ENCODE measurements at places on chromosomes 6 and 20.

- DNase-seq, result peak; percentile 26
Observed at GRCh38 chr20:38131588-38132121, 33.4 kb downstream of the TGM2 start.

GRCh38 chr6:91083211-91083610 lies 496.3 kb upstream of the MAP3K7 start:
- DNase-seq, result no peak

- no peak for DNase-seq
Observed at GRCh38 chr6:124463271-124463670, 499.0 kb upstream of the RNF217 start.

DNA sequence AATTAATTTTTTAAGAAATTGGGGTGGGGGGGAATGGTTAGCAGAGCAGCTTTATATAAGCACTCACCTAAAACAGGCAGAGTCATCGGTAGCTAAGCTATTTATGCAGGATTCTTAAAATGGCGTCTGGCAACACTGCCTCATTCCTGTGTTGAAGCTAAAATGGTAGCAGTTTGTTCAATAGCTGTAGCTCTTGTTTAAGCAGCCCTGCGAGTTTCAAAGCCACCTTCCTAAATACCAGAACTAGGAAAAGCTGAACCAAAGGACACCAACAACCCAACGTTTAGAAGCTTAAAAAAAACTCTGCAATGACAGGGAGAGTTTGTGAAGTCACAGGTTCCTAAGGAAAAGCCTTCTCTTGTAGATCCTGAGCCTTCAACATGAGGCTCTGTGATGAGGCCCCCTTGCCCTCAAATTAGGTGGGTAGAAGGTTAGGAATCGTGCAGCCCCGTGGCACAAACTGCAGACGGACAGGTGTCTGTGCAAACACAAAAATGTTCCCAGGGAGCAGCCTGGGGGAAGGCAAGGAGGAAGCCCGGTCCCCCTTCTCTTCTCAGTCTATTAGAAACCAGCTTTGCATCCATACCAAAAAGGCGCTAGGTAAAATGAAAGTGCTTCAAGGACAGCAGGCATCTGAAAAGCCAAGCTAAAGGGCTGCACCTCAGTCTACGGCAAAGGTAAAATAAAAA lies 4.7 kb downstream of the ZMYND8 start:
- DNase-seq, result no peak

GRCh38 chr6:26536571-26537159 lies 1.5 kb upstream of the HMGN4 start:
- no peak for DNase-seq

DNA sequence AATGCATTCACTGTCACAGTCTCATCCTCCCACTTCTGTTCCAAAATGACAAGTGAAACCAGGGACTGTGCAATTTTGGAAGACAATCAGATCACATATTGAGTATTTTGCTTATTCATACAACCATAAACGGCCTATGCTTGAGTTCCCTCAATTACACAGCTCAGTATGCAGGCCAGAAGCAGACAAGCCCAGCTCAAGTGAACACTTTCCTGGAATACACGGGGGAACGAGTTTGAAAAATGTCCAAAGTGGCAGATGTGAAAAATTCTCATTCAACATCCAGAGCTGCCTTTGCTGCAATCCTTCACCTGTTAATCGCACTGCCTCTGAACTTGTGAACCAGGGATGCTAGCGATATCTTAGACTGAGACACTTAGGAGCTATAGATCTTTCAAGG lies 190.2 kb downstream of the COL9A1 start:
- DNase-seq, result no peak

DNA sequence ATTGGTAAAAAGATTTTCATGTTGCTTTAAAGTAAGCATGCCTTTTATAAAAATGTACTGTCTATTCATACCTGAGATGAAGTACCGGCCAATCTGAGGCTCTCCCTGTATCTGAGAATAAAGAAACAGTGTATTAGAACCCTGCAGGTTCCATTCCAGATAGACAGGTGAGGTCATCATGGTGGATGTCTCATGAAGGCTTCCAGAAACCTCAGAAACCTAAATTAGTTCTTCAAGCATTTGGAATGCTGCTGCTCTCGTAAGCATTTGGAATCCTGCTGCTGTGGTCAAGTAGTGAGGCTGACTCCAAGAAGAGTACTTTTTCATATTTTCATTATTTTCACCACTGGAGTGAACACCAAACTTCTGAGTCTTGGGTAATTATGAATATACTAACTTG lies 642.3 kb downstream of the MAFB start:
- no peak for DNase-seq

Measured in coronary artery (tissue), 2 donors.